ENCODE measurements at places on chromosomes 11 and 22.

- no peak for DNase-seq
Measured at GRCh38 chr11:33706546-33706945, 5.9 kb upstream of the C11orf91 start.

GRCh38 chr11:101860696-101861427 is 53.9 kb upstream of the CEP126 start:
- DNase-seq, result peak; percentile 79

DNA sequence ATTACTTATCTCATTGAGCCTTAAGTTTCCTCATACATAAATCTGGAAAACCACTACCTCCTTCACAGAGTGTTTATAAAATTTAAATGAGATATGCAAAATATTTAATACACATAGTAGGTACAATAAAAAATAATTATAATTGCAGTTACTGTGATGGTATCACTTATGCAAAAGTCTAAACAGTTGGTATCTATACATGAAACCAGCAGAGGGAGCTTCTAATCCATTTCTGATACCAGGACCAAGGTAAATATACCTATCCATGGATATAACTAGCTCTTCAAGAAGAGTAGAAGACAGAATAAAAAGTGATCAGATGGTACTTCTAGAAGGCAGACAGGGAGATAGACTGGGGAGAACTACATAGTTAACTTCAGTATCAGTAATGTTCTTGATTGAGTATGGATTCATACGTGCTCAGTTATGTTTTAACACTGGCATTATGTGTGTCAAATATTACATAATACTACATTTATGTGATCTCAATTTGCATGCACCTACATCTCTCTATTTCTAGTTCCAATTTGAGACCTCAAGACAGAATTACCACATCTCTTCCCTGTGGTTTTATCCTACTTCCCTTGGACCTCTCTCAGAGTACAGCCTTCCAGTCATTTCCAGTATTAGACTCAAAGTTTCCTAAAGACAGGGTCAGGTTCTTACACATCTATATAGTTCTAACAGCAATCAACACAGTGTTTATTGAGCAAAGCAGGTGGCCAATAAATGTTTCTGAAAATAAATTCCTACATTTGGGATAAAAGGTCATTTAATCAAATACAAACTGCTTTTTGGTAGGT is 13.7 kb upstream of the TSG101 start:
- peak; percentile 67 for DNase-seq

DNA sequence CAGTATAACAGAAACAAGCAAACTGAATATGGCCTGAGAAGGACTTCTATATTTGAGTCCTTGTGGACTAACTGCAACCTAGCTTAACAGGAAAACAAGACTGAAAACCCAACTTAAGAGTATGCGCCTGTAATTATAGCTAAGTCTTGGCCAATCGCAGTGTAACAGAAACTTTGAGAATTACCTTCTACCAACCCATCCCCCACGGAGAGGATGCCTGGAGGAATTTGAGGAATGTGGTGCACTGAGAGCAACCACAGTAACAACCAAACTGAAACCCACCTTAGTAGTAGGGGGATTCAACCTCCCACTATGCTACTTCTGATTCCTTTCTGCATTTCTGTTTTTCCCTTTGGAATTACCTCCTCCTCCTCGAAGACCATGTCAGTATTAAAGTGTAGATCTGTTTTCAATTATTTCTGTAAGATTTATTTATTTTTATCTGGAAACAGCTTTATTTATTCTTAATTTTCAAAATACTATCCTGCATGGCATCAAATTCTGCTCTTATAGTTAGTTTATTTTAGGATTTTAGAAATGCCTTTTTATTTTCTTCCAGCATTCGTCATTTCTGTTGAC is 393.6 kb downstream of the KCNA4 start:
- no peak for DNase-seq

DNA sequence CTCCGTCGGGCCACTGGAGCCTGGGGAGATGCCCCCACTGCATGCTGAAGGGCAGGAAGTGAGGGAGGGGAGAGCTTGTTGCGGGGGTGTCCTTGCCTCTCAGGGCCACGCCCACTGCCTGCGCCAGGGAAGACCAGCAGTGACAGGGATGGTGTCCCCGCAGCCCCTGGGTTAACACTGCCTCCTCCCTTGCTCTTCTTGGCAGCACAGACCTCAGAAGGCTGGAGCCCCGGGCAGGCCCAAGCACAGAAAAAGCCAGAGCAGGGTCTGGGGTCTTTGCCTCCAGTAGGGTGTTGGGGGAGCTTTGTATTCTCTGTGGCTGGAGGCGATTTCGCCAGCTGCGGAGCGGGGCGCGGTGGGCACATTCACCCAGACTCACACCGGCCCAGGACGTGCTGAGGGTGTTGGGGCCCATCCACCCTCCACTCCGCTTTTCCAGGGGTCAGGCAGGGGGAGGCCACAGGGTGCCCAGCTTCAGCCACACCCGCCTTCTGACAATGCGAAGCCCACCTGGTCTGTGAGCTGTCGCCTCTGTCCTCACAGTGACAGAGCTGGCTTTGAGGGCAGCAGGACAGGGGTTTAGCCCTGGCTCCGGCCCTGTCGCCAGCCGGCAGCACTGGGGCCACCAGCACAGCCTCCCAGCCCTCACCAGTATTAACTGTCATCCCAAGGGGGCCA is 83.7 kb downstream of the CDKN1C start:
- DNase-seq, result no peak

DNA sequence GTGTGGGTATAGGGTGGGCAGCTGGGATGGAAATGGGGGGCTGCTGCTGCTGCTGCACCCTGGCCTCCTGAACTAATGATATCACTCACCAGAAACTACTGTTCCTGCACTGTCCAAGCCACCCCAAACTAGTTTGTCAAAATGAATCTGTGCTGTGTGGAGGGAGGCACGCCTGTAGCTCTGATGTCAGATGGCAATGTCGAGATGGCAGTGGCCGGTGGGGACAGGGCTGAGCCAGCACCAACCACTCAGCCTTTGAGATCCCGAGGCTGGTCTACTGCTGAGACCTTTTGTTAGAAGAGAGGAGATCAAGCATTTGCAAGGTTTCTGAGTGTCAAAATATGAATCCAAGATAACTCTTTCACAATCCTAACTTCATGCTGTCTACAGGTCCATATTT is 1.3 kb downstream of the RAG1 start:
- no peak for DNase-seq

DNA sequence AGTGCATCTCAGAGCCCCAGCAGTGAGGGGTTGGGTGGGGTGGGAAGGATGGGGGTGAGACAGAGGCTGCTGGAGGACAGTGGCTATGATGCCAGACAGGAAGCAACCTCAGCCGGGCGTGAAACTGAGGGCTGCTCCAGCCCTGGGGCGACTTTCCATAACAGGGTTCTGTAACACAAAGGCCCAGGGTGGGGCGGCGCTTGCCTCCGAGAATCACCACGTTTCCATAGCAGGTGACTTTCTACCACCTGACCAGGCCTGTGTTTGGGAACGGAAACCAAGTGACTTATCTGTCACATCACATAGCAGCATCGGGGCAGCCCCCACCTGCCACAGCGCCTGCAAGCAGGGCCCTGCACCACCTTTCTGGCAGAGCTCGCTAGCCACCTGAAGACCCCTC is 85.8 kb downstream of the TRMU start:
- DNase-seq, result no peak

DNA sequence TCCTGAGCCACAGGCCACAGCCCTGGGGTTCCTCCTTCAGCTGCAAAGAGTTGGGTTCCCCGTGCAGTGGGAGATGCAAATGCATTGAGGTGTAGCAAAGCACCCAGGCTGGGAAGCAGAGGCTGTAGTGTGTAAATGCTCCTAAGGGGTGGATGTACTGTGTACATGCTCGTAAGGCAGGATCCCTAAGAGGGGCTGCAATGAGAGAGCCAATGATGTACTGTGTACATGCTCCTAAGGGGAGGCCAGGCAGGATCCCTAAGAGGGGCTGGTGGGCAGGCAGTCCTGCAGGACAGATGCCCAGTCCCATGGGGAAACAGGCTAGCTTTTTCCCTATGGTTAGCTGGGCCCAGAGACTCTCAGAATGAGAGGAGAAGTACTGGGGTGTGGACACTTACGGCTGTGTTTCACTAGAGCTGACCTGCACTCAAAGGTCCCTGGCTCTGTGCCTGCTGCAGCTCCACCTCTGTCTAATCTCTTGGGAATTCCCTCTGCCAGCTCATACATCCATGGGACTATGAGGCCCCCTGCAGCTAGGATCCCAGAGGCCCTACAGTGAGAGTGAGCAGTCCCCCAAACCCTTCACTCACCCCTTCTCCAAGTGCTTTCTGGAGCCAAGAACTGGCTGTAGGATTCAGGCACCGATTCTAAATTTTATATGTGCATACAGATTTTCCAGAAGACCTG is 261.9 kb upstream of the LUZP2 start:
- DNase-seq, result peak; percentile 83

DNA sequence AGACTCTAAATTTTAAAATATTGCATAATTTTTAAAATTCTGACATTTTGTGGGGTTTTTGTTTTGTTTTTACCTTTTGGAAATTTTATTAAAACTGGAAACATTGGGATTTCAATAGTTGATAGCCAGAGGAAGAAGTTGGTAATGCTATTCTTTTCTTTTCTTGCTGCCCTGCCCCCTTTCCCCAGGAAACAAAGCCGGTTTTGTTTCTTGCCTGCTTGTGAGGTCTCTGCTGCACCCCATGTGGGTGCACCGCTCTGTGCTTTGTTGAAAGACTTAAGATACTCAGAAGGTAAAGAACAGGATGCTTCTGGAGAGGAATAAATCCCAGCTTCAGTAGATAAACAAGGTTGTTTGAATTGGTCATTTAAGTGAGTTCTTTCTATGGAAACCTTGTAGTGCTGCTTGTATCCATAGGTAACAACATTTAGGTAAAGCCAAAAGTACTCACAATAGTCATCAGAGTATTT is 87.5 kb downstream of the YAP1 start:
- DNase-seq, result peak; percentile 54

GRCh38 chr11:844693-845644 is 2.3 kb downstream of the TSPAN4 start:
- no peak for DNase-seq

- no peak for DNase-seq
Measured at GRCh38 chr11:128285321-128285720, 302.0 kb downstream of the ETS1 start.

GRCh38 chr22:44413211-44413610 is 84.8 kb downstream of the RTL6 start:
- DNase-seq, result no peak

DNA sequence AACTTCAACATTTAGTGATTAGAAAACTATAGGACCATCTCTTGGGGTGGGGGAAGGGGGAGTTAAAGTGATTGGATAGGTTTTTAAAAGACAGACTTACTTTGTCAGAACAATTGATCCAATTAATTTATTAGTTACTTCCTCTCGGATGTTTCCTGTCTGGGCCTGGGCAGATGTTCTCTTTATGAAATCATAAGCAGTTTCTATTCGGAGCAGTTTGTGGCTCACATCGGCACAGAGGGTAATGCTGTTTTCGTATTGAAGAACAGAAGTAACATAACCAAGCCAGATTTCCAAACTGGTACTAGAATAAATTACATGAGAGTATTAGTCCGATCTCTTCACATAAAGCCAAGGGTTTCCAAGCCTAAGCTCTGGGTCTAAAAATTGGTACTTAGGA is 20.6 kb downstream of the PIWIL3 start:
- no peak for DNase-seq

- no peak for DNase-seq
Measured at GRCh38 chr11:67300756-67301312, 2.5 kb upstream of the SSH3 start.

DNA sequence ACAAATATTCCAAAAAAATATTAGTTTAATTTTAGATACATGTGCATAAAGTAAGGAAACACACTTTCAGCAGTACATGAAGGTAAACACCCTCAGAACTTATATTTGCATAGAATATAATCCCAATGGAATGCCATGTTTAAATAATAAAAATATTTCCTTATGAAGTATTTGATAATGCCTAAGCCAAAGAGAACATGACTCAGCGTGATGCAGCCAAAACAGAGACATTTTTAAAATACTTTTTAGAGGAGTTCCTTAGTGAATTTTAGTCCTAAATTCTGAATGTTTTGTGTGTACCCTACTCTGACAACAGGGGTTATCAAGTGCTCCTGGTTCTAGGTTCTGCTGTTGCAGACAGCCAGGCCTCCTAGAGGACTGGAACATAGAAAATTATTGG is 39.1 kb upstream of the POU2AF2 start:
- DNase-seq, result no peak

- no peak for DNase-seq
Measured at GRCh38 chr22:19550382-19550781, 26.2 kb upstream of the CLDN5 start.

- DNase-seq, result no peak
Measured at GRCh38 chr11:27658535-27659236, 41.6 kb downstream of the BDNF start.

DNA sequence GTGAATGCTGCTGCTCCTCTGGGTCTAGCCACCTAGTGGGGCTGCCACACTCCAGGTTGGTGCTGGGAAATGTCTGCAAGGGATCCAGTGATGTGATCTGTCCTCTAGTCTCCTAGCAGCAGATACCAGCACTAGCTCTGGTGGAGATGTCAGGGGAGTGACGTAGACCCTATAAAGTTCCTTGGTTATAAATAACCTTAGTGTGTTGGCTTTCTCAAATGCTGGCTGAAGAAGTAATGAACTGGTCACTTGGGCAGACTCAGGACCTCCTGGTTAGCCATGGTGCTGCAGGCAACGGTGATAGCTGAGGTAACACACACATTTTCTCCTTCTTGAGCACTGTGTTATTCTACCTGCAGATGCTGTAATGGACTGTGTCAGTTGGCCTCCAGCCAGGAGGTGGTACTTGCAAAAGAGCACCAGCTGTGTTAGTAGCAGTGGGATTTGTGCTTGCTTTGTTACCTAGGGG is 35.5 kb downstream of the BBOX1 start:
- DNase-seq, result no peak

DNA sequence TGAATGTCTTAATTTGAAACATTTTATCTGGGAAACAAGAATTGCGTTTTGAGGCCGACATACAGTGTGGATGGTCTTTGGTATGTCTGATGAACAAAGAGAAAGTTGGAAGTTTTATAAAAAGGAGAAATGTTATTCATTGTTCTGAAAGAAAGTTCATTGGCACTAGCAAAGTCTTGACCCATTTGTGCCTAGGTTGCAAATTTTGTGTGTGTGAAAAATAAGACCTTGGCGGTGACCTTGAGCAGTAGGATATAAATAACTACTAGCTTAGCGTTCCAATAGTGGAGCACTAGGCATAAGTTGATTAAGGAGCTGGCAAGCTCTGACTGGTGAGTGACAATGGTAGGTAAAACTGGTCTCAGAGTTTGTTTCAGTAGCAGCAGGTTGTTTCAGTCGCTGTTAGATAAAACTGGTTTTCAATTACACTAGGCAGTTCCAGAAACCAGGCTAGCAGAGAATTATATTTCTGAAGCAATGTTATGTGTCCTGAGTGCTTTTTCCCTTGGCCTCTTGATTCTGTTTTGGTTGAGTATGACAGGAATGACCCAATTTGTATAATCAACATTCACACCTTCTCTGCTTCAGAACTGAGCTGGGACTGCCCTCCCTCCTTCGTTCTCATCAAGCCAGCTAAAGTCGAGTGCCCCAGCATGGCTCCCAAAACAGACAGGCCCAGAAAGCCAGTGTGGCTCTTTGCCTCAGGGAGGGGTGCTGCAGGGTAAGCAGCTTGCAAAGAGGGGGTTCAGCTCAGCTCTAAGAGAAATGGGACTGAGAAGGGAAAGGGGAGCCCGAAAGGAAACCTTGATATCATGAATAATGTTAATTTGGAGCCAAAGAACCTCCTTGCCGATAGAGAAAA is 85.7 kb downstream of the NTM start:
- DNase-seq, result no peak

- no peak for DNase-seq
Measured at GRCh38 chr11:45096636-45097035, 49.8 kb upstream of the PRDM11 start.

Measured in HT-29 (cell line).